Adrenal gland (tissue), 19 donors: ENCODE measurements at places on chromosomes 11 and 22.

GRCh38 chr11:130553306-130553705 lies 104.9 kb downstream of the ADAMTS15 start:
- no peak for DNase-seq

DNA sequence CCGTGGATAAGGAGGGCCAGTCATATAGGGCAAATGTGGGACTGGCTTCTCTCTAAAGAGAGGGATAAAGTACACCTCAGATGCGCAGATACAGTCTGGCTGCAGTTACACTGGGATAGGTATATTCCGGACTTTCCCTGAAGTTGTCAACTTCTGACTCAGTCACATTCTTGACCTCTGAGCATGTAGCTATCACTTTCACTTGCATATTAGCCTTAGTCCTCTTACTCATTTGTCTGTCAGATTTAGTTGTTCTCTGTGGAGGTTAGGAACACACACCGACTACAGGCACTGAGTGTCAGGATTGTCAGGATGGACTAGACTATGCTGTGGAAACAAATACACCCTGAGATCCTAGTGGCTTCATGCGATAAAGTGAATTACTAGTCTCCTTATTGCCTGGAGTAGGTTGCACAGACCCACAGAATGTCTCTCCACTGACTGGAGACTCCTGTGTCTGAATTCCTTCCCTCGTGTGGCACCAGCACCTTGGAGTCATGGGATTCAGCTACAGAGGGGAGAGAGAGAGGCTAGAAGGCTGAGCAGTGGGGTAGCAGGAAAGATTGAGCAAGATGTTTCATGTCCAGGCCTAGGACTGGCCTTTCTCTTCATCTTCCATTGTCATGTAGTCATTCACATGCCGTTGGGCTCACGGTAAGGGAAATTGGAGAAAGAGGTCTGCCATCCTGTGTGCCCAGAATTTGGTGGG lies 654.3 kb downstream of the NTM start:
- no peak for DNase-seq

GRCh38 chr11:12162652-12163051 lies 52.3 kb downstream of the MICAL2 start:
- DNase-seq: no peak

DNA sequence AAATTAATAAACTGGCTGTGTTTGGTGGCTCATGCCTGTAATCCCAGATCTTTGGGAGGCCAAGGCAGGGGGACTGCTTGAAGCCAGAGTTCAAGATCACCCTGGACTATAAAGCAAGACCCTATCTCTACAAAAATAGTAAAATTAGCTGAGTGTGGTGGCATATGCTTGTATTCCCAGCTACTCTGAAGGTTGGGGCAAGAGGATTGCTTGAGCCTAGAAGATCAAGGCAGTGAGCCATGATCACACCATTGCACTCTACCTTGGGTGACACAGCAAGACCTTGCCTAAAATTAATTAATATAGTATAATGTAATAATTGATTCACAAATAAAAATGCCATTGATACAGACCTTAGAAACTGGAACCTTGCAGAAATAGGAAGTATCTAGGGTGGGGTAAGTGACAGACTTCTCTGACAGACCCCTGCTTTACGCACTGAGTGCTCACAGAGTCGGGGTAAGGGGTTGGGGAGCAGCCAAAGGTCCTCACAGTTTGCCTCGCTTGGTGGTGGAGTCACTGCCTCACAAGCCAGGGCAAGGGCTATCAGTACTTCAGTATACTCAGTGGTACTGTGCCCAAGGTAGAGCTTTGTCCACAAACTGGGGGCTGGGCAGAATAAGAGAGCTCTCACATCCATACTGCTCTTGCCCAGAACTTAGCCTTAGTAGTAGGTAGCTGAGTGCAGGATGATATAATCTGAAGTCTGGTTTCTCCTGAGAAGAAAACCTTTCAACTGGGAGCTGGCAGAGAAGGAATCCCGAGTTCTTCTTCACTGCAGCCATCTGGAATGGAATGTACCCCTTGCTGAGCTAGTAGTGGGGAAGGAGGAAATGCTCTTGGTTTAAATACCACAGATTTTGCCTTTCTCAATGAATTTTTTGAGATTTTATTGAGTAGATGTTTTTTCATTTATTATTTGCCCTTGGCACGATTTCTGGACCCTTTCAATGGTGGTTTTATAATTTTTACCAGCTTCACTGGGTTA lies 65.5 kb downstream of the EMSY start:
- no peak for DNase-seq
